ENCODE measurements at places on chromosomes 6 and 20. TPM values are rescaled to one million over a fixed set of nuclear protein-coding genes. Genes with fewer than 3 reads are reported as not detected.

SLC35D3 gene
- 0.95 TPM for total RNA-seq

DNA sequence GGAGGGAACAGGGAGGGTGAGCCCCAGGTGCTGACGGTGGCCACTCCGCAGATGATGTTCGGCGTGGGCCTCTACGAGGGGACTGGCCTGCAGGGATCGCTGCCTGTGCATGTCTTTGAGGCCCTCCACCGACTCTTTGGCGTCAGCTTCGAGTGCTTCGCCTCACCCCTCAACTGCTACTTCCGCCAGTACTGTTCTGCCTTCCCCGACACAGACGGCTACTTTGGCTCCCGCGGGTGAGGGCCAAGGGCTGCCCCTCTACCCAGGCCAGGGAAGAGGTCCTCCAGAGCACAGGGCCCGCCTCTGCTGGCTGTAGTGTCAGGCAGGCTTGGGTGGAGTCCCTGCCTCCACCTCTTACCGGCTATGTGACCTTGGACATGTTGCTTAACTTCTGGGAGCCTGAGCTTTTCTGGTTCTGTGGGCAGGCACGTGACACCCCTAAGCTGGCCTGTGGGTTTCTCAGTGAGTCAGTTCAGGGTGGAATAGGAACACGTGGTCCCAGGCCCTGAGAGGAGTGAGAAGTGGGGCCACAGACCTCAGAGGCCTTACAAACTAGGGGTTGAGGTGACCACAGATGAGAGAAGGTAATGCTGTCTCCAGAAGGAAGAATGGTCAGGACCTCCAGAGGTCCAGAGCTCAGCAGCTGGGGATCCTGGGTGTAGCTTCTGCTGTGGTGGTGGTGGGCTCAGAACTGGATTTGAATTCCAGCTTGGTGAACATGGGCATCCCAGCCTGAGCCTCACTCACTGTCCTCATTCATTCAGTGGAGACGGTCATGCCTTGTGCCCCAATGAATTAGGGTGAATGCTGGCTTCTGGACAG, 11.9 kb downstream of the PCIF1 start:
- peaks cover 64% of the 10 kb centered on the region for H3K36me3 ChIP-seq
- H3K27ac ChIP-seq = peak overlapping the region; percentile 46
- H3K4me1 ChIP-seq = no peaks in the 10 kb centered on the region

GRCh38 chr20:13336308-13337089, 115.4 kb downstream of the ISM1 start:
- no peak overlapping the region for H3K4me3 ChIP-seq
- H3K27me3 ChIP-seq = no peaks in the 10 kb centered on the region
- DNase-seq = no peak
- no peaks in the 10 kb centered on the region for H3K36me3 ChIP-seq
- H3K4me1 ChIP-seq = peaks cover 34% of the 10 kb centered on the region
- peak overlapping the region; percentile 8 for H3K27ac ChIP-seq

DNA sequence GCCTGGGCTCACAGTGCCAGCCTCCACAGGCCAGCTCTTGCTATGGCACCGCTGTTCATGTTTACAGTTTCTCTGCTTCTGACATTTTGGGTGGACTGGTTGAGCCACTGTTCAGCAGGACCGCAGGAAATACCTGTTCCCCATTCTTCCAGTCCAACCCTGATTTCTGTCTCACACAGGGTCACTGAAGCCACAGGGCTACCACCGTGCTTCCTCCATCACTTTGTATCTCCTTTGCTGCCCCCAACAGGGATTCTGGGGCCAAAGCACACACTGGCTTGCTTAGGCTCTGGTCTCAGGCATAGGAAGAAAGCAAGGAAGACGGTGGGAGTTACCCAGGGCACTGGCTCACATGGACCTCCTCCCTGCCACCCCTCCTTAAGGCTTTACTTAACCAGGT, 164.5 kb downstream of the UNC5CL start:
- H3K36me3 ChIP-seq = no peaks in the 10 kb centered on the region
- DNase-seq = no peak
- no peak overlapping the region for H3K27ac ChIP-seq
- H3K4me1 ChIP-seq = peaks cover 8% of the 10 kb centered on the region
- no peak overlapping the region for H3K4me3 ChIP-seq
- H3K27me3 ChIP-seq = no peaks in the 10 kb centered on the region
